ENCODE measurements at places on chromosomes 6 and 20. TPM values are rescaled to one million over a fixed set of nuclear protein-coding genes. Genes with fewer than 3 reads are reported as not detected.

Gene EPPIN
- not detected for total RNA-seq

Gene MYLK4
- total RNA-seq, result 0.93 TPM

Gene PLG
- not detected for total RNA-seq

Gene IL20RA
- total RNA-seq, result 0.23 TPM

Gene CCN6
- not detected for total RNA-seq

Gene MYCT1
- not detected for total RNA-seq

Gene DEFB124
- total RNA-seq, result not detected

Gene PERP
- 103 TPM for total RNA-seq

Gene UNC5CL
- total RNA-seq, result 0.19 TPM

Gene IRF4
- not detected for total RNA-seq

Gene ARG1
- total RNA-seq, result not detected

Gene C20orf141
- total RNA-seq, result not detected

Gene SAMD5
- total RNA-seq, result 2.3 TPM

Gene WFDC5
- total RNA-seq, result not detected

Gene EDN3
- total RNA-seq, result not detected

Gene PPIL6
- total RNA-seq, result 6.5 TPM

Gene LTB
- total RNA-seq, result 0.37 TPM

Gene OLIG3
- not detected for total RNA-seq

Gene HSD17B8
- 26.6 TPM for total RNA-seq

Gene OPRL1
- 0.15 TPM for total RNA-seq

Gene SIGLEC1
- total RNA-seq, result not detected

Gene CTAGE9
- total RNA-seq, result not detected

Gene CYP21A2
- total RNA-seq, result 0.88 TPM

Gene OR2H2
- total RNA-seq, result not detected

Gene C20orf144
- 0.12 TPM for total RNA-seq
